Left ventricle myocardium inferior (tissue), 1 donor: ENCODE measurements at places on chromosomes 4 and X. TPM values are rescaled to one million over a fixed set of nuclear protein-coding genes. Genes with fewer than 3 reads are reported as not detected.

SCLT1 gene
- 10.3 TPM for total RNA-seq

PPARGC1A gene
- total RNA-seq: 108 TPM

DNA sequence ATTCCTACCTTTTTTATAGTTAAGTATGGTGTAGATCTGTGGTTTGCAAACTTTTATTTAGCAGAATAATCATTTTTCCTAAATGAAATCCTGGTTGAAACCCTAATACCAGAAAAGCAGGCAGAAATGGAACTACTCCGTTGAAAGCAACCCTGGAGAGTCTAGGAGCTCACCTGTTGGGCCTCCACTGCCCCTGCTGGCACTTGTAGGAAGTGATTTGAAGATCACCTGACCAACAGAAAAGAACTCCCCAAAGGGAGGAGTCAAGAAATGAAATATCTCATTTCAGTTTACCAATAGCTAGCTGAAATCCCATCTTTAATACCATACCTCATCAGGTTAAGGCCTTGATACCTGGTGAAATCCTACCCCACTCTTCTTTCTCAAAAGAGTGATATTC is 277.1 kb downstream of the KLHL13 start:
- DNase-seq: no peak
- H3K27ac ChIP-seq: no peak overlapping the region
- no peaks in the 10 kb centered on the region for H3K27me3 ChIP-seq
- H3K4me1 ChIP-seq: no peaks in the 10 kb centered on the region

DNA sequence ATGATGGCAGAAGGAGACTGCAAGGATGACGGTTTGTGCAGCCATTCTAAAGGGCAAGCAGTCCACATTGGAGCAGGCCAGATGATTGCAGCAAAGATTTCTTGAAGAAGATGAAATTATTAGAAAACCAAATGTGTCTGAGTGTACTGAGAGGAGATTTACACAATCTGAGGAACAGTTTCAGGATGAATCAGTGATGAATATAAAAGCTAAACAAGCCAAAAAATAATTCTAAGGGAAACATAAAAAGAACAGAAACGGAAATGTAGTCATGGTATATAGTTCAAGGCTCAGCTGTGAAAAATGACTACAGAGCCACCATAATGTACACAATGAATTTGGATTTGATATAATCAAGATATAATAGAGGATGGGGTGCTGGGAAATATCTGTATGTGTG is 168.5 kb downstream of the PDGFC start:
- no peak overlapping the region for H3K27ac ChIP-seq
- no peaks in the 10 kb centered on the region for H3K4me1 ChIP-seq
- no peak overlapping the region for H3K4me3 ChIP-seq
- DNase-seq: no peak
- no peaks in the 10 kb centered on the region for H3K36me3 ChIP-seq

- no peak for DNase-seq
- peaks cover 47% of the 10 kb centered on the region for H3K4me1 ChIP-seq
- no peak overlapping the region for H3K27ac ChIP-seq
- H3K27me3 ChIP-seq: no peaks in the 10 kb centered on the region
Observed at GRCh38 chr4:145102619-145103018, 4.5 kb downstream of the ABCE1 start.

GRCh38 chr4:104743215-104743653 is 248.5 kb upstream of the CXXC4 start:
- H3K4me1 ChIP-seq: peaks cover 8% of the 10 kb centered on the region
- no peak overlapping the region for H3K4me3 ChIP-seq
- no peak for DNase-seq
- no peak overlapping the region for H3K27ac ChIP-seq

DNA sequence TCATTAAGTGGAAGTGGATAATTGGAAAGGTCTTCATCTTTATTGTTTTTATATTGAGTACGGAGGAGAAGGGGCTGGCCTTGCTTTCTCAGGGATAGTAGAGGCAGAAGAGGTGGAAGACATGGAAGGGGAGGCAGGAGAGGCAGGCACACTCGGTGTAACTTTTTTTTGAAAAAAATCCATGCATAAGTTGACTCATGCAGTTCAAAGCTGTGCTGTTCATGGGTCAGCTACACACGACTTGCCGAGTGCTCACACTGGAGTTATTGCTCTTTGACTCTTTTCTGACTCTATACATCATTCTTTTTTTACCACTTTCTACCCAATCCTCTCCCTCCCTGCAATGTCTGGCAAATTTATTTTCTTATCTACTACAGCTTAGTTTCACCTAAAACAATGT is 158.3 kb upstream of the AADAT start:
- no peak overlapping the region for H3K4me3 ChIP-seq
- H3K4me1 ChIP-seq: no peaks in the 10 kb centered on the region
- no peaks in the 10 kb centered on the region for H3K36me3 ChIP-seq
- no peak for DNase-seq

DNA sequence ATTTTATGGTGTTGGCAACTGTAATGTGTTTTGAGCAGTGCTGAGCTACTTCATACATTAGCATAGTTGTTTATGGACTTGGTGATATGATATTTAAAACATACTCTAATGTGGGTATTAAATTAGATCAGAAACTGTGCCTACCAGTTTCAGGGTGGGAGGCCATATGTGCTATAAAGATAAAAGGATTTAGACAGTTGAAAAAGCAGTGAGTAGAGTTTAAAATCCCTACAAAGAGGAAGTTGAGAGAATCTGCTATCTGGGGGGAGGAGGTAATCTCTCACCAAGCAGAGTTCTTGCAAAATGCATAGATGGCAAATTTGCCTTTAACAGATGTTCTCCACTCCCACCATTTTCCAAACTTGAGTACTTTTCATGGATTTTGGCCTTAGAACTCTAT is 154.5 kb downstream of the SPOCK3 start:
- H3K27ac ChIP-seq: no peak overlapping the region
- no peak overlapping the region for H3K4me3 ChIP-seq
- H3K27me3 ChIP-seq: no peaks in the 10 kb centered on the region
- H3K36me3 ChIP-seq: no peaks in the 10 kb centered on the region
- H3K4me1 ChIP-seq: no peaks in the 10 kb centered on the region
- no peak for DNase-seq

DNA sequence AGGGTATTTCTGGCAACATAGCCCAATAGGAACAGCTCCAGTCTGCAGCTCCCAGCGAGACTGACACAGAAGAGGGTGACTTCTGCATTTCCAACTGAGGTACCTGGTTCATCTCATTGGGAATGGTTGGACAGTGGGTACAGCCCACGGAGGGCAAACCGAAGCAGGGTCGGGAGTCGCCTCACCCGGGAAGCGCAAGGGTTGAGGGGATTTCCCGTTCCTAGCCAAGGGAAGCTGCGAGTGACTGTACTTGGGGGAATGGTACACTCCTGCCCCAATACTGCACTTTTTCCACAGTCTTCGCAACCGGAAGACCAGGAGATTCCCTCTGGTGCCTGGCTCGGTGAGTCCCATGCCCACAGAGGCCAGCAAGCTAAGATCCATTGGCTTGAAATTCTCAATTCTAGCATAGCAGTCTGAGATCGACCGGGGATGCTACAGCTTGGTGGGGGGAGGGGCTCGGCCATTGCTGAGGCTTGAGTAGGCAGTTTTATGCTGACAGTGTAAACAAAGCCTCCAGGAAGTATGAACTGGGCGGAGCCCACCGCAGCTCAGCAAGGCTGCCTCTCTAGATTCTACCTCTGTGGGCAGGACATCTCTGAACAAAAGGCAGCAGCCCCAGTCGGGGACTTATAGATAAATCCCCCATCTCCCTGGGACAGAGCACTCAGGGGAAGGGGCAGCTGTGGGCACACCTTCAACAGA is 14.0 kb upstream of the ADAD1 start:
- no peak overlapping the region for H3K27ac ChIP-seq
- H3K4me3 ChIP-seq: no peak overlapping the region
- no peaks in the 10 kb centered on the region for H3K27me3 ChIP-seq
- H3K36me3 ChIP-seq: peaks cover 31% of the 10 kb centered on the region
- H3K4me1 ChIP-seq: no peaks in the 10 kb centered on the region

GRCh38 chrX:154374313-154375155 is at the start of gene FLNA:
Gene FLNA (minus strand): TSS chrX:154374634. CDS start chrX:154371245, 3,389 bp downstream.
- H3K4me3 ChIP-seq: peak within 1 kb of the TSS; percentile 87
- no peaks in the 10 kb centered on the region for H3K36me3 ChIP-seq
- DNase-seq: peak; percentile 48
- peaks cover 44% of the 10 kb centered on the region for H3K4me1 ChIP-seq

DNA sequence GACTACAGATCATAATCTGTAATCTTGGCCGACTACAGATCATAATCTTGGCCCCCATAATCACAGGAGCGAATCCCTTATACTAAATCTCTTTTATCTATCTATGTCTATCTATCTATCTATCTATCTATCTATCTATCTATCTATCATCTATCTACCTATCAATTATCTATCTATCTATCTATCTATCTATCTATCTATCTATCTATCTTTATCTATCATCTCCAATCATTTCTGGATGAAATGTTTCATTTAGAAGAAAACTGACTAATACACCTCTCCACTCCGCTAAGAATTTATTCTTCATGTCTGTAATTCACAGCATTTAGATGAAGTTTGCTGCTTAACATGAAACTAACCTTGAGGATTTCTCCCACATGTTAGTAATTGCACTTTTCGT is 45.0 kb upstream of the ACSL1 start:
- H3K27ac ChIP-seq: no peak overlapping the region
- no peak for DNase-seq
- H3K27me3 ChIP-seq: no peaks in the 10 kb centered on the region
- no peaks in the 10 kb centered on the region for H3K36me3 ChIP-seq
- H3K4me3 ChIP-seq: no peak overlapping the region

- peaks cover 4% of the 10 kb centered on the region for H3K27me3 ChIP-seq
- no peak overlapping the region for H3K4me3 ChIP-seq
- no peaks in the 10 kb centered on the region for H3K4me1 ChIP-seq
- H3K27ac ChIP-seq: no peak overlapping the region
- no peaks in the 10 kb centered on the region for H3K36me3 ChIP-seq
- DNase-seq: no peak
Observed at GRCh38 chr4:114385195-114385985, 213.2 kb upstream of the UGT8 start.

DNA sequence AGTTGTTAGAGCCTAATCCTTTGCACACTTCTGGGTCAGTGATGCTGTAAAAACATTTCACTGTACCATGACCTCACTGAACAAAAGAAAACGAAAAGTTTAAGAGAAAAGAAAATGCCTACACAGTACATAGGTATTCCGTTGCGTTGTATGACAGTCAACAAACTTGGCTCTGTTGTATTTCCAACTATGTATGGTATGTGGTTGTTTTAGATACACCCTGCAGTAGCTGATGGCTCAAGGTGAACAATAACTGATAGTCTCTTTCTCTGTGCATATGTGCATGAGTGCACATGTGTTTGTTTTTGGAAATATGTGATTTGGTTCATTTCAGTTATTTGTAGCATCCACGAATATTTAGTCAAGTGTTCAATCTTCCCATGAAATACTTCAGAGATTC is 176.0 kb downstream of the BMPR1B start:
- H3K27ac ChIP-seq: no peak overlapping the region
- H3K27me3 ChIP-seq: peaks cover 16% of the 10 kb centered on the region
- no peak overlapping the region for H3K4me3 ChIP-seq
- DNase-seq: no peak
- no peaks in the 10 kb centered on the region for H3K4me1 ChIP-seq
- no peaks in the 10 kb centered on the region for H3K36me3 ChIP-seq

- H3K4me1 ChIP-seq: no peaks in the 10 kb centered on the region
- H3K27ac ChIP-seq: no peak overlapping the region
- DNase-seq: no peak
- H3K4me3 ChIP-seq: no peak overlapping the region
- H3K36me3 ChIP-seq: no peaks in the 10 kb centered on the region
- H3K27me3 ChIP-seq: no peaks in the 10 kb centered on the region
Observed at GRCh38 chr4:166143227-166143626, 270.2 kb downstream of the TLL1 start.

GRCh38 chr4:72365981-72366380 is 203.0 kb downstream of the ADAMTS3 start:
- no peak overlapping the region for H3K27ac ChIP-seq
- no peaks in the 10 kb centered on the region for H3K36me3 ChIP-seq
- DNase-seq: no peak
- no peaks in the 10 kb centered on the region for H3K4me1 ChIP-seq
- H3K27me3 ChIP-seq: no peaks in the 10 kb centered on the region
- no peak overlapping the region for H3K4me3 ChIP-seq

- H3K36me3 ChIP-seq: no peaks in the 10 kb centered on the region
- no peak for DNase-seq
- H3K4me1 ChIP-seq: peaks cover 4% of the 10 kb centered on the region
- no peaks in the 10 kb centered on the region for H3K27me3 ChIP-seq
- no peak overlapping the region for H3K4me3 ChIP-seq
Observed at GRCh38 chr4:152436384-152436783, 99.5 kb downstream of the FBXW7 start.

GRCh38 chrX:129704491-129704890 is 34.3 kb upstream of the XPNPEP2 start:
- no peaks in the 10 kb centered on the region for H3K36me3 ChIP-seq
- H3K4me1 ChIP-seq: peaks cover 13% of the 10 kb centered on the region
- no peak overlapping the region for H3K27ac ChIP-seq
- no peak overlapping the region for H3K4me3 ChIP-seq
- H3K27me3 ChIP-seq: no peaks in the 10 kb centered on the region
- no peak for DNase-seq

GRCh38 chrX:9302381-9302780 is 162.5 kb upstream of the TBL1X start:
- H3K36me3 ChIP-seq: no peaks in the 10 kb centered on the region
- H3K27me3 ChIP-seq: no peaks in the 10 kb centered on the region
- DNase-seq: no peak
- H3K4me3 ChIP-seq: no peak overlapping the region
- H3K27ac ChIP-seq: no peak overlapping the region

DNA sequence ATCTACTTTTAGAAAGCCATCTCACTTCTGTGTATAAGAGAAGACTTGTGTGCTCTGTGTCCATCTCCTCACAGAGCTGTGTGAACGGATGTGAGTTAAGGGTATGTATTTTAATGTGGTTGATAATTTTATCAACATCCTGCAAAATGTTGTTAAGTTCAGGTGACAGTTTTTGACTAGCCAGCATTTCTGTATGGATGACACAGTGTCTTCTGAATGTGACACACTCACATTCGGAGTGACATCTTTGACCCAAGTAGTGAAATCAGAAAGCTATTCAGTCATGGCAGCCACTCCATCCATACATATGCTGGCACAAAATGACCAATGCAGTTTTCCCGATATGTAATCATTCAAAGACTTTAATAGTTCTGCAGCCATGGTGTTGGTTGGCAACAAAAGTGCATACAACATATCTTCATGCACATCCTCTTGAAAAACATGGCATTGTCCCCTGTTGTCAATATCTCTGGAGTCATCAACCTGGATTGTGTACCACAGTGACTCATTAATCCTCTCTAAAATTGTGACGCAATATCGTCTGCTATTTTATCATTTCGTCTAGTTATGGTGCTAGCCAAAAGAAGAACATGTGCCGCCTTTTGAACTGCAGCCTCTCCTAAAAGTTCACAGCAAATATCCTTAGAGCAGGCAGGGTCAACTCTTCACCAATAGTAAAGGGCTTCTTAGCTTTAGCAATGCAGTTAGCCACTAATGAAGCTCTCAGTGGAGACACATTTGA is 6.8 kb upstream of the FGF2 start:
- peaks cover 6% of the 10 kb centered on the region for H3K4me1 ChIP-seq
- H3K27ac ChIP-seq: no peak overlapping the region
- no peaks in the 10 kb centered on the region for H3K27me3 ChIP-seq
- DNase-seq: no peak
- no peaks in the 10 kb centered on the region for H3K36me3 ChIP-seq
- no peak overlapping the region for H3K4me3 ChIP-seq

- no peak for DNase-seq
- peak overlapping the region; percentile 92 for H3K27ac ChIP-seq
Observed at GRCh38 chr4:128385683-128386304, 98.2 kb upstream of the PGRMC2 start.
